ENCODE measurements at places on chromosomes 7 and 10. TPM values are rescaled to one million over a fixed set of nuclear protein-coding genes. Genes with fewer than 3 reads are reported as not detected.

The HYAL4 gene
- total RNA-seq: not detected

The ASAH2 gene
- 1.5 TPM for total RNA-seq

The OPALIN gene
- total RNA-seq: not detected

The DENND2A gene
- 54.6 TPM for total RNA-seq

The CTAGE4 gene
- 2.7 TPM for total RNA-seq

The MET gene
- total RNA-seq: 43.3 TPM

The GIMAP6 gene
- 11.7 TPM for total RNA-seq
